NCI-H526 treated with DMSO at 0.1 percent for 48 hours (cell line): ENCODE measurements at places on chromosomes 2 and 18.

DNA sequence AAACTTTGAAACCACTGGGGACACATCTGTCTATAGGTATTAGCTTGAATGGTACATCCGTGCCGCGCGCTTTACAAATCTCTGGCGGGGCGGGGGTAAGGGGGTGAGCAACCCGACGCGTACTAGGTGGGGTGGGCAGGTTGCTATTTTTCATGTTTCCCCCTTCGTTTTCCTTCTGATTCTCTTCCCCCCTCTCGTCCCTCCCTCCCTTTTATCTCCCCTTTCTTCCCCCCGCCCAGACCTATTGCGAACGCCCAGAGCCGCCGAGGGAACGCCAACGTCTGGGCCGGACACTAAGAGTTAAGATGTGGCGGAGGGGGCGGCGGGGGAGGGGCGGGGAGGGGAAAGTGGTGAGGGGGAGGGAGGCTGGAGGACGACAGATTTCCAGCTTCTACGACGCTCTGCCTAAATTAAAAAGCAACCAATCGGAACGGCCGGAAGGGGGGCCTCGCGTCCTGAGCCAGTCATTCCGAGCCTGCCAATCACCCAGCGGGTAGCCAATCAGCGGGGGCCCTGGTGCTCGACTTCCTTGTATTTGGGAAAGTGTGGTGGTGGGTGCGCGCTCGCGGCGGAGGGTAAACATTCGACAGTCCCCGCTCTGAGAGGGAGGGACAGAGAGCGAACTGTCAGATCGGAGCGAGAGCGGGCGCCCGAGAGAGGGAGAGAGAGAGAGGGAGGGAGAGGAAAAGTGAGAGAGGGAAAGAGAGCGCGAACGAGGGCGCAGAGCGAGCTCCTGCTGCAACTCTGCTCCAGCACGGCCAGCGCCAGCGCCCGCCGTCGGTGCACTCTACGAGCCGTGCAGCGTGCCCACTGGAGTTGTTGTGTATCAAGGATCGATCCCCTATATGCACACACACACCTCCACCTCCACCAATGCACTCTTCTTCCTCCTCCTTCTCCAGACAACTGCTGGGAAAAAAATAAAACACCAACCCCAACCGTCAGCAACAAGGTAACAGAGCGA, at the start of gene POU3F3:
Gene POU3F3, plus strand, starts transcription at position 582 of the 964 bp plus-strand sequence. CDS start 1,396 bp downstream, outside the sequence.
- peak; percentile 80 for DNase-seq

- no peak for DNase-seq
Observed at GRCh38 chr18:53947092-53947640, 277.3 kb downstream of the MBD2 start.

DNA sequence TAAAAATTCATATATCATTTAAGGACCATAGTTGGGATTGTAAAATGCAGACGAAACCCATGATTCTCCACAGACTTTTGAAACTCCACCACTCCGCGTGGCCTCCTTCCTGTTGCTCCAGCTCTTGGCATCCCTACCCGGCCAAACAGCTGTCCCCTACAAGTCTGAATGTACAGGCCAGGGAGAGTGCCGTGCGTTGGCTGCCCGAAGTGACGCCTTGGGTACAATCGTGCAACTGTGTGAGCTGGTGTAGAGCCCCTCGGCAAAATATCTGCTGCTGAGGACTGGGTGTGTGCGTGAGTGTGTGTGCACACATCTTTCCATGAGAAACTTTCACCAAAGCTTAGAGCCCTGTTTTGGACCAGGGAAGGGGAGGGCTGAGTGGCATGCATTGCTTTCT, 43.8 kb upstream of the ZNF516 start:
- no peak for DNase-seq

DNA sequence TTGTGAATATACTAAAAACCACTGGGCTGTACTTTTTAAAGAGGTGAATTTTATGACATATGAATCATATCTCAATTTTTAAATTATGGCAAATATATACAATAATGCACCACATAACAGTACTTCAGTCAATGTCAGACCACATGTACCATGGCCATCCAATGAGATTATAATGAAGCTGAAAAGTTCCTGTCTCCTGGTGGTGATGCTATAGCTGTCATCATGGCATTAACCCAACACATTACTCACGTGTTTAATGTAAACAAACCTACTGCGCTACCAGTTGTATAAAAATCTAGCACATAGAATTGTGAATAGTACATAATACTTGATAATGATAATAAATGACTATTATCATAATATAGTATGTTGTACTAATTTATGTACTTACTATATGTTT, 77.6 kb upstream of the ID2 start:
- no peak for DNase-seq

- DNase-seq: no peak
Observed at GRCh38 chr2:239312081-239312511, 88.7 kb downstream of the HDAC4 start.

DNA sequence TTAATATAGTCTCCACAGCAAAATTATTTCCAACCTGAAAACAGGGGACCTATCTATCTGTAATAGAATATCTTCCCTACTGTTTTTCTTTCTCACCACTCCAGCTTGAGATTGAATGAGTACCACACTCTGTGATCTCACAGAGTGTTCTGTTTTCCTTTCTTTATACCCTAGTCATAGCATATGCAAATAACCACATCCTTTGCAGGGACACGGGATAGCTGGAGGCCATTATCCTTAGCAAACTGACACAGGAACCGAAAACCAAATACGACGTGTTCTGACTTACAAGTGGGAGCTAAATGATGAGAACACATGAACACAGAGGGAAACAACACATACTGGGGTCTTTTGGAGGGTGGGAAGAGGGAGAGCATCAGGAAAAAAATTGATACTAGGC, 224.7 kb downstream of the SLC8A1 start:
- DNase-seq: peak; percentile 77

DNA sequence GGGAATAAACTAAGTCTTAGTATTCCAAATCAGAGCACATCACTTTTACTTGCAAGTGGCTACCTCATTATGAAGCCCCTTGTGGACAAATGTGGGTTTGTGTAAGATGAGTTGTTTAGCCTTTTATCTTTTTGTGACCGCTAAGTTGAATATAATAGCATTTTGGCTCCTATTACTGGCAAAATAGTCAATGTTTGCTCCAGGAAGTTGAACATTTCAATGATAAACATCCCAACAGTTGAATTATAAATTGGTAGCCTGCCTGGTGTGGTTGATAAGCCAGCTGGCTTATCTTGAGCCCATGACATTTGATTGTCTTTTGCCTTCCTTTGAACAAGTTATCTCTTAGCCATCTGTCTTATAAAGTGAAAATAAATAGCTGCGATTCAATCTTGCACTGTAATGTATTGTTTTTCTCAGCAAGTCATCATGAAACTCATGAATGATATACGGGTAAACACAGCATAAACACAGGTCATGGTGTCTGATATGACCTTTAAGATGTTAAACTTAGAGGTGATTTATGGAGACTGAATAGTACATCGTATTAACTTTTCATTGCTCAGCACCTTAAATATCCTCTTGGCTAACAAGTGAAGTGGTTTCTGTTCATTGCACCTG, 338.4 kb downstream of the SOCS6 start:
- no peak for DNase-seq

- no peak for DNase-seq
Observed at GRCh38 chr2:100976645-100977391, 25.3 kb upstream of the RPL31 start.

DNA sequence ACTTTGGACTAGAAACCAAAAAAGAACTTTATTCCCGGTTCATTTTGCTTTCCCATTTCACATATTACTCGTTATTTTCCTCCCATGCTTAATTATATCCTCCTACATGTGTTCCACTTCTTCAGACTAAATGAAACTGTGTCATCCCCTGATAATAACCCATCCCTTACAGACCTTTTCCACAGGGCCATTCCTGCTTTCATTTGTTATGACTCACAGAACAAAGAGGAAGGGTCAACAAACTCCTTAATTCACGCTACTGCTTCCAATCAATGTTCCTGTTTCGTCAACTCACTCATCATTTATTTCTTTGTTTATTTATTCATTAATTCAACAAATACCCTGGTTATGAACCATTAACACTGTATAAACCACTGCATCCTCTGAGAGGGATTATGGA, 104.5 kb downstream of the ZEB2 start:
- DNase-seq: no peak
